Stimulated activated naive CD4-positive, alpha-beta T cell treated with Interleukin-2 at 50 U/mL for 16 hours (primary cell): ENCODE measurements at places on chromosomes 12 and 14.

DNA sequence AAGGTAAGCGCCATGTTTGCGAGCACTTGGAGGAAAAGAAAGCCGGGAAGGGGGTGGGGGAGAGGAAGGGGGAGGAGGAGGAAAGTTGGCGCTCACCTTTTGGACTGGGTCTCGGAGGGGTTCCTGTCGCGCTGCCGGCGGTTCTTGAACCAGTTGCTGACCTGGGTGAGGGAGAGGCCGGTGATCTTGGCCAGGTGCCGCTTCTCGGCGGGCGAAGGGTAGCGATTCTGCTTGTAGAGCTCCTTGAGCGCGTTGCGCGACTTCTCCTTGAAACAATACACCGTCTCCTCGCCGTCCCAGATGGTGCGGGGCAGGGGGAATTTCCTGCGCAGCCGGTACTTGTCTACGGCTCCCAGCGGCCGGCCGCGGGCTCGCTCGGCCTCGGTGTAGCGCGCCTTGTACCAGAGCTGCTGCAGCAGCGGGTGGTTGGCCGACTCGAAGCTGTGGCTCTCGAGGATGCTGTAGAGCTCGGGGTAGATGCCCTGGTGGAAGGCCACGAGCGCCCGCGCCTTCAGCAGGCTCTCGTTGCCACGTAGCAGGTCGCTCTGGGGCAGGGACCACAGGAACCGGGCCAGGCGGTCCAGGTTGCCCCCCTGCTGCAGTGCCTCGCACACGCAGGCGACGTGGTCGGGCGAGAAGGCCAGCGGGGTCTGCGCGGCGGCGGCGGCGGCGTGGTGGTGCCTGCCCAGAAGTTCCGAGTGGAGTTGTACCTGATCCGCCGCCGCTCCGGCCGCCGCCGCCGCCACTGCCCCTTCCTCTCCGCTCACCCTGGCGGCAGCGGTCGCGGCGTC lies 840 bp downstream of the SIX4 start:
- DNase-seq = peak; percentile 1

GRCh38 chr14:67918838-67919237 lies 99.3 kb downstream of the RAD51B start:
- no peak for DNase-seq

DNA sequence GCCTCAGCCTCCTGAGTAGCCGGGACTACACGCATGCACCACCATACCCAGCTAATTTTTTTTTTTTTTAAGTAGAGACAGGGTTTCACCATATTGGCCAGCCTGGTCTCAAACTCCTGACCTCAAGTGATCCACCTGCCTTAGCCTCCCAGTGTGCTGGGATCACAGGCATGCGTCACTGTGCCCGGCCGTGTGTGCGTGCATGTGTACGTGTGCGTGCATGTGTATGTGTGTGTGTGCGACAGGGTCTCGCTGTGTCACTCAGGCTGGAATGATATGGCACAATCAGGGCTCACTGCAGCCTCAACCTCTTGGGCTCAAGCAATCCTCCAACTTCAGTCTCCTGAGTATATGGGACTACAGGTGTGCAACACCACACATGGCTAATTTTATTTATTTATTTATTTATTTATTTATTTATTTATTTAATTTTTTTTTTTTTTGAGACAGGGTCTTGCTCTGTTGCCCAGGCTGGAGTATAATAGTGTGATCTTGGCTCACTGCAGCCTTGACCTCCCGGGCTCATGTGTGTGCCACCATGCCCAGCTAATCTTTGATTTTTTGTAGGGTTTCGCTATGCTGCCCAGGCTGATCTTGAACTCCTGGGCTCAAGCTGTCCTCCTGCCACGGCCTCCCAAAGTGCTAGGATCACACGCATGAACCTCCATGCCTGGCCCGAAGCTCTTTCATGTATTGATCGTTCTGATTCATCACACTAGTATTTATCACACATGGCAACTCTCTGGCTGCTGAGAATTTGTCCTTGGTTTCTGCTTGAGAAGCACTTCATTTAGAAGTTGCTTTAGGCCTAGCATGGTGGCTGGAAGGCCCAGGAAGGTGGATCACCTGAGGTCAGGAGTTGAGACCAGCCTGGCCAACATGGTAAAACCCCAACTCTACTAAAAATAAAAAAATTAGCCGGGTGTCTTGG lies 35.9 kb upstream of the CLIP1 start:
- no peak for DNase-seq

GRCh38 chr12:92421701-92422100 lies 276.1 kb upstream of the BTG1 start:
- DNase-seq = no peak

GRCh38 chr12:68482660-68483059 lies 128.0 kb upstream of the RAP1B start:
- DNase-seq = no peak

GRCh38 chr12:64663015-64663414 lies 52.7 kb downstream of the RASSF3 start:
- DNase-seq = no peak

DNA sequence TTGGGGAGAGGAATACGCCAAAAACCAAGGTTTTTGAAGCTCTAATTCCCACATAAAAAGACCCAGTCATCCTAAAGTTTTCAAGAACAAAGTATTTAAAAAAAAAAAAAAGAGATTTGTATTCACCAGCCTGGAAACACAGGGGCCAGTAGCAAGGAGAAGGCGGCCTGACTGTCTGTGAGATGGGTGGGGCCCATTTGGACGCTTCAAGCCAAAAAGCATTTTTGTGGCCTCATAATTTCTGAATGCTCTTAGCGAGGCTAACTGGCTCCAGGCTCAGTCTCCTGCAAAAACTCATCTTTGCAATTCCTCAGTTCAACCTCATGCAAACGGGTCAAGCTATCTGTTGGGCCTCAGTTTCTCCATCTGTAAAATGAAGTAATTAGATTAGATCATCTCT lies 514.1 kb downstream of the MED13L start:
- no peak for DNase-seq

DNA sequence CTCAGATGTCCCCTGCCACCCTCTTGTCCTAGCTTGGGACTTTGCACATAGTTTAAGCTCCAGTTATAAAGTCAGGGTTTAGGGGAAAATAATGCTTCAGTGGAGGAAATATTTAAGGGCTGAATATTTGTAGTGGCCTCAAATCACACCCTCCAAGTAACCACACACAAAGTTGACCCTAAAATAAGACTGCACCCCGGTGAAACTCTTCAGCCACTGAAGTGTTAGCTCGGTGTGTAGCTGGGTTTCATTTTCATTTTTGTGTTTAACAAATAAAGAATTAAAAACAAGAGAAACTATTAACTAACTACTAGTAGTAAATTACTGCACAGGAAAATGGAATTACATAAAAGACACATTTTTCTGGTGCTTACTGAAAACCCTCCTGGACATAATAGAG lies 14.8 kb upstream of the BCL11B start:
- no peak for DNase-seq

DNA sequence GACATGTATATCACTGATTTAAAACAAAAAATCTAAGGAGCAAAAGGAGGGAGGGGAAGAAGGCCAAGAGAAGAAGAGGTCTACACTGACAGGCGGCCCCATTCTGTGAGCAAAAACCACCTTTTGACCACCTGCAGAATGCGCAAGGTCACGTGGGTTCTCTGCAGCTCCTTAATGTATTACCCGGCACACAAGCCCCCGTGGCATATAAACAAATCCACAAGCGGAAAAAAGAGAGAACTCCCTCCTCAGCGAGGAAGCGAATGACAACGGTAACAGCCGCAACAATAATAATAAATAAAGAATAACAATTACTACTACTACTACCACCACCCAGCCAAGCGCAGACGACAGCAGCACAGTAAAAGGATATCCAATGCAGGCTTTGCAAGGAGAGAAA lies 1.3 kb downstream of the KSR2 start:
- DNase-seq = no peak

- no peak for DNase-seq
Measured at GRCh38 chr14:74954947-74955228, 509 bp downstream of the PGF start.

DNA sequence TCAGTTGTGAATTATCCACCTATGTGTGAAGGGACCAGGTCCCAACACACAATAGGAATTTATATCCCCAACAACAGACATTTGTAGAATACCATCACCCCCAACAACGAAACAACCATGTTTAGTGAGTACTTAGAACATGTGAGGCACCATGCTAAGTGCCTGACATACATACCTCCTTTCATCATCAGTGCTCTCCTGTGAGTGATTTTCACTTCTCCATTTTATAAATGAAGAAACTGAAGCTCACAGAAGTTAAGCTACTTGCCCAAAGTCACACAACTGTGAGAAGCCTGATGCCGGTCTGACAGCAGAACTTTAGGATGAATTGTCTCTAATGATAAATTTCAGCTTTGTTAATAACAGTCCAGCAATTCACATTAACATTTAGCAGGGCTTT lies 35.4 kb downstream of the SPTB start:
- no peak for DNase-seq

- DNase-seq = no peak
Measured at GRCh38 chr14:76203086-76204001, 51.6 kb downstream of the GPATCH2L start.

DNA sequence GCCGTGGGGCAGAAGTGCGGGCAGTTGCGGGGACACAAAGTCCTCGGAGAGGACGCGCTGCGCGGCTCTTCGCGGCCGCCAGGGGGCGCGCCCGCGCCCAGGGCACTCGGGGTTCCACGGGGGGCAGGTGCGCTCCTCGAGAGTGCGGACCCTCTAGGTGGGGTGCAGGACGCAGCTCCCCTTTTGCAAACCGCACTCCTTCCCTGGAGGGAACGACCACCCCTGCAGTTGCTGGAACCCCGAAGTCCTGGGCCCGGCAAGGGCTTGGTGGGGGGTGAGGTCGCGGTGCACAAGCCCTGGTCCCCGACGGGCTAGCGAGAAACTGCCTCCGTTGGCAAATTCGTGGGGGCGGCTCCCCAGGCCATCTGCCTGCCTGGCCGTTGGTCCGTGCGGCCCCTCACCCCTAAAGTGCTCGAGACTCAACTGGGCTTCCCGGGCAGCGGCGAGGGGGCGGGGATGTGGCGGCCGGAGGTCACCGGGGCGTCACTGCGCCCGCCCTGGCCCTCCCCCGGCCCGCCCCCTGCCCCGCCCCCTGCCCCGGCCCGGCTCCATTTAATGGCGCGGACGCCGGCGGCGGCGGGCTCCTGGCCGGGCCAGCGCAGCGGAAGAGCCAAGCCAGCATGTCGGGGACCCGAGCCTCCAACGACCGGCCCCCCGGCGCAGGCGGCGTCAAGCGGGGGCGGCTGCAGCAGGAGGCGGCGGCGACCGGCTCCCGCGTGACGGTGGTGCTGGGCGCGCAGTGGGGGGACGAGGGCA lies at the start of gene ADSS1:
Gene ADSS1, plus strand, starts transcription at position 579 of the 756 bp plus-strand sequence. Its CDS starts 42 bp downstream, at position 621.
- DNase-seq = peak; percentile 62

DNA sequence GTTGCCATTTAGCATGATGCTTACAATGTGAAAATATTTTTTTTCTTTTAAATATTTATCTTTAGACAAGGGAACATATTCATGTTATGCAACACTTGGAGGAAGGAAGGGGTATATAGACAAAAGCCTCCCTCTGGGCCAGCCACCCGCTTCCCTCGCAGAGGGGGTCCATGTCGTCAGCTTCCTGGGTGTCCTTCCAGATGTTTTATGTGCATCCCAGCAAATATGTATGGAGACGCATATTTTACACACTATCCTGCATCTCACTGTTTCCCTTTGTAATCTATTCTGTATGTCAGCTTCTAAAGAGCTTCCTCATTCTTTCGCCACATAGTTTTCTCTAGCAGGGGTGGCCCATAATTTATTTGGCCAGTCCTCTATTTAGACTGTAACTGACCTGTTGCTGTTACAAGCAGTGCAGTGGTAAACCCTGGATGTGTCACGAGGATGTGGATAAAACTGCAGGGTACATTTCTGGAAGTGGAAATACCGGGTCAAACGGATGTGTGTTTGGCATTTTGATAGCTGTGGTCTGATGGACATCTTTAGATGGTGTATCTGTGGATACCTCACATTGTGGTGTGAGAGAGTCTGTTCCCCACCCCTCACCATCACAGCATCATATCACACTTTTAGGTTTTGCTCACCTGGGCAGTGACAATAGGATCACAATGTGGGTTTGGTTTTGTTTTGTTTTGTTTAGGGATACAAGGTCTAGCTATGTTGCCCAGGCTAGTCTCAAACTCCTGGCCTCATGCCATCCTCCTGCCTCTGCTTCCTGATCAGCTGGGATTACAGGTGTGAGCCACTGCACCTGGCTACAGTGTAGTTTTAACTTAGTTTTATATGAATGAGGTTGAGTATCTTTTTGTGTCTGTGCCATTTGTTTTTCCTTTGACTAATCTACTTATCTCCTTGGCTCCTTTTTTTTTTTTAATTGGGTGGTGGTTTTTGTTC lies 31.6 kb downstream of the FAM222A start:
- DNase-seq = no peak

DNA sequence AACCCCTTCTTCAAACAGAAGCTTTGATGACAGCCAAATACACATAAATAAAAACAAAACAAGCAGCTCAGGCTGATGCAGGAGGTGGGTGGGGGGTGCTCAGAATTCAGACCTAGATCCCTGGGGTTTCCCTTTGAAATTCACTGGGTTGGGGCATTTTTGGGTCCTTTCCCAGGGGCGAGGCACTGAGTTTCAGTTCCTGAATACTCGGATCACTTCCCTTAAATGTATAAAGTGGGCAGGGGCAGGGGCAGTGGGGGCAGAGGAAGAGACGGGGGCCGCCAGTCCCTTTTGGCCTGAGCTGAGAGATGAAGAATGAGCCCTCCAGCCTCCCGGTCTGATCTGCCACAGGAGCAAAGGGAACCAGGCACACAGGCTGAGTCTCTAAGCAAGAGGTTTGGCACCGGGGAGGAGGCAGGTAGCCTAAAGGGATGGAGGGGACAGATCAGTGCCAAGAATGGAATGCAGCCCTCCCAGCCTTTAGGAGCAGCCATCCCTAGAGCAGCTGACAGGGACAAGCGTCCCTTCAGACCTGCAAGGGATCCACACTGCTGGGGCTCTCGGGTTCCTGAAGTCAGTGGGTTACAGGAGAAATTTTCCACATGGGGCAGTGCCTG lies 20.3 kb downstream of the KDM2B start:
- no peak for DNase-seq

GRCh38 chr14:38339696-38340095 lies 83.8 kb upstream of the CLEC14A start:
- DNase-seq = no peak

- no peak for DNase-seq
Measured at GRCh38 chr14:100070310-100070709, 5.1 kb downstream of the EVL start.

- DNase-seq = no peak
Measured at GRCh38 chr12:112482733-112483132, 64.0 kb downstream of the PTPN11 start.

DNA sequence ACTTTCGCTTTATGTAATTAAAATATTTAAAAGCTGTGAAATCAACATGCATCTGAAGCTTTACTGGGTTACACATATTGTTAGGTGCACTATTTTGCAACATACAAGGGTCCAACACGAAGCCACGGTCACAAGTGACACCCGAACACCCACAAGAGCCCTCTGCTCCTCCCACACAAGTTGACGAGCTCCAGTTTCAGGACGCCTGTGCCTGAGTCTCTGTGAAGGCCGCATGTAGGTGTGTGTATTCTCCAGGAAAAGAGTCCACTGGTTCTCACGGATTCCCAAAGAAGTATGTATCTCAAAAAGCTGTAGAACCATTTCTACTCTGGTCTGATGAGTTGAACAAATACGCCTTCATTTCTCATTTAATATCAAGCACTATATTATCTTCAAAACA lies 12.0 kb downstream of the SLC15A4 start:
- no peak for DNase-seq

- DNase-seq = no peak
Measured at GRCh38 chr12:11607313-11608081, 42.0 kb upstream of the ETV6 start.
